ENCODE measurements at places on chromosomes 13 and 19.

DNA sequence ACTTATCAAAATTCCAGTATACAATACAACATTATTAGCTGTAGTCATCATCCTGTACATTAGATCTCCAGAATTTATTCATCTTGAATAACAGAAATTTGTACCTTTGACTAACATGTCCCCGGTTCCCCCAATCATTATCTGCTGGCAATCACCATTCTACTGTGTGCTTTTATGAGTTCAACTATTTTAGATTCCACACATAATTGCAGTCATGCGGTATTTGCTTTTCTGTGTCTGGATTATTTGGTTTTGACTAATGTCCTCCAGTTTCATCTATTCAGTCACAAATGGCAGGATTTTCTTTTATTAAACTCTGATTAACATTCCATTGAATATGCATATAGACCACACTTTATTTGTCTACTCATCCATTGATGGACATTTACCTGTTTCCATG, 530.7 kb upstream of the SLITRK1 start:
- no peak for DNase-seq

GRCh38 chr19:12825254-12826131, 8.9 kb downstream of the RTBDN start:
- DNase-seq = peak; percentile 53

DNA sequence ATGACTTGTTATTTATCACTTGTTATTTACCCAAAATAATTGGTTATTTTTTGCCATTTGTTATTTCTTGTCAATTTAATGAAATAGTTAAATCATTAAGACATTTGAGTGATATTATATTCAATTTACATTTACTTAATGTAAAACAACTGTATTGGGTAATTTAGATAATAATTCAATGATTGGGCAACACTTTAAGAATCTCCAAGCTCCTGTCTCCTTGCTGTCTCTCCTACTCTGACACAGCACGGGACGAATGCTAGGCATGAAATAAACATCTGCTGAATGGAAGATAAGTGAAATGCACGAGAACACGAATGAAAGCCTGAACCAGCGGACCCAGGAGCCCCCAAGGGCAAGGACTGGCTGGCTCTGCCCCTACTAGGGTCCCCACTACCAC, 5.7 kb upstream of the PPP6R1 start:
- no peak for DNase-seq

DNA sequence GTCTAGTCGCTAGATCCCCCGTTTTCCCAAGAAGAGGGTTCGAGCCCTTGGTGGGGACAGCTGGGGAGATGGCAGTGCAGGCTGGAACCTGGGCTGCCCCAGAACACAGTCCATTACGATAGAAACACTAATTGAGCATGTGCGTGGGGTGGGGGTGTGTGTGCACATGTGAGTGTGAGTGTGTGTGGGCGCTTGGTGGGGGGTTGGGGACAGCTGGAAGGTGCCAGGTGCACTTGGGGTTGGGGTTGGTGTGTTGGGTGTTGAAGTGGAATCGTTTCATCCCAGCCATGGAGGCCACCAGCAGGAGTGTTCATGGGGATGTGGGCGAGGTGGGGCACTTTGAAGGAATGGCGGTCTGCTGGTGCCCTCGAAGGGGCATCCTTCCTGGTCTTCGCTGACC, 18.1 kb upstream of the NPAS1 start:
- DNase-seq = no peak

DNA sequence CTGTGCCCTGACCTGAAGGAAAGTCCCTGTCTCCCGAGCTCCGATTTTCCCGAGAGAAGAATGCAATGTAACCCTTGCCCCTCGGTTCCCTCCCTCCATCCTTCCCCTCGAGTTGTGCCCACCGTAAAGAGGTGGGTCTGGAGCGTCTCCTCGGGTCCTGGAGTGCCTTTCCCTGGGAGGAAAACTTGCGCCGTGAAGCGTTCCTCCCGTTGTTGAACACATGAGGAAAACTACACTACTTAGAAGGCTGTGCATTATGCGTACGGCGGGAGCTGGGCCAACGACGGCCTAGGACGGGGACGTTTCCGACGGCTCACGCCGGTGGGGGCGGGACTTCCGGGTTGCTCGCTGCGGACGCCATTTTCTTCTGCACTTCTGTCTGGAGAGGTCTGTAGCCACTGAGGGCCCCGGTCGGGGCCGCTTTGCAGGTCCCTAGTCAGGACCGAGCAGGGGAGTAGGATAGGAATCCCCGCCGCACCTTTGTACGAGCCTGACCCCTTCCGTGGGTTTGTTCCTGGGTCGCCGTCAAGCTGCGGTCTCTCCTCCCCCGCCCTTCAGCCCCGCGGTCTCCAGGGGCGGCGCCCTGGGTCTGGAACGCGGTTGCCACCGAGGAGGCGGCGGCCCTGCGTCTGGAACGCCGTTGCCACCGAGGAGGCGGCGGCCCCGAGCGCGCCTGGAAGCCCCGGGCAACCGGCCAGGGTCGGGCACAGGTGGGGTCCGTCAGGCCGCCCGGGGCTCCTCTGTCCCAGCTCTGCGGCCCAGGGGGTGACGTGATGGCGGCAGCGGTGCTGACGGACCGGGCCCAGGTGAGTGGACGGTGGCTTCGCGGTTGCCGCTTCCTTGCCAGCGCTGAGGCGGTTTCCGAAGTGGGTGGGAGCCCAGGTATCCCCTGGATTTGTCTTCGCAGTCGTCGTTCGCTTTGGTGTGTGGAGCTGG, at the start of gene ZNF264:
TSS of gene ZNF264 (plus strand) at position 360 of the 936 bp plus-strand sequence. CDS start at position 774, 414 bp downstream.
- DNase-seq = peak; percentile 93

GRCh38 chr19:14941189-14941588, at the start of gene OR7C2:
Gene OR7C2, plus strand, starts transcription at chr19:14941489. Its CDS starts 0 bp downstream, at chr19:14941489.
- DNase-seq = no peak

DNA sequence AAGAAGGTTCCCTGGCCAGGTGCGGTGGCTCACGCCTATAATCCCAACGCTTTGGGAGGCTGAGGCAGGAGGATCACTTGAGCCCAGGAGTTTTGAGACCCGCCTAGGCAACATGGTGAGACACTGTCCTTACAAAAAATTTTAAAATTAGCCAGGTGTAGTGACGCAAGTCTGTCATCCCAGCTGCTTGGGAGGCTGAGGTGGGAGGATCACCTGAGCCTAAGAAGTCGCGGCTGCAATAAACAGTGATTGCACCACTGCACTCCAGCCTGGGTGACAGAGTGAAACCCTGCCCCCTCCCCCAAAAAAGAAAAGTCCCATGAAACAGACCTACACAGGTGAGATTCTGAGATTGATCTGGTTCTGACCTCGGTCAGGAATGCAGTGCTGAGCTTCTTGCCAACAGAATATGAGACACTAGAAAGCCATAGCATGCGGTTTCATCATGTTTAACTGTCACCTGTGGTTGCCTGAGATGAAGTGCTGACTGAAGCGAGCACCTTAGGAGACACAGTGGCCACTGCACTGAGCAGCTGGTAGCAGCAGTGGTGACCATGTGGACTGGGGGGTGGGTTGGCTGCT, 2.0 kb upstream of the A1BG start:
- DNase-seq = no peak

DNA sequence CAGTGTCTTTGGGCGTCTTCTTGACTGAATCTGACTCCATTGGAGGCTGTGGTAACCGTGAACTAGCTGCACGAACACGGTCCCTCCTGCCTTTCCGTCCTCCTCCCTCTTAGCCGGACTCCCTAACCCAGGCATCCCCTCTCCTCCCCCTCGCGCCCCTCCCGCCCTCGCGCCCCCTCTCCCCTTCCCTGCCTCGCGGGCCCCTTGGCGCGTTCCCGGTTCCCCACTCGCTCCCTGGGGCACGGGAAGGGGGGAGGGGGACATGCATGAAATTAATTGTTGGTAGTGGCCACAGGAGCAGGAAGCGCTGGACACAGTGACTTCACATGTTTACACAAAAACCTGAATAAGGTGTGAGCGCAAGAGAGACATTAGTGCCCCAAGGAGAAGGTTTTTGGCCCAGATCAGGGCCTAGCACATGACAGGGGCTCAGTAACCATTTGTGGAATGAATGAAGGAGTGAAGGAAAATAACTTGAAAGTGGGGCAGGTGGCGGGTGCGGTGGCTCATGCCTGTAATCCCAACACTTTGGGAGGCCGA, 279 bp downstream of the DMRTC2 start:
- DNase-seq = no peak

DNA sequence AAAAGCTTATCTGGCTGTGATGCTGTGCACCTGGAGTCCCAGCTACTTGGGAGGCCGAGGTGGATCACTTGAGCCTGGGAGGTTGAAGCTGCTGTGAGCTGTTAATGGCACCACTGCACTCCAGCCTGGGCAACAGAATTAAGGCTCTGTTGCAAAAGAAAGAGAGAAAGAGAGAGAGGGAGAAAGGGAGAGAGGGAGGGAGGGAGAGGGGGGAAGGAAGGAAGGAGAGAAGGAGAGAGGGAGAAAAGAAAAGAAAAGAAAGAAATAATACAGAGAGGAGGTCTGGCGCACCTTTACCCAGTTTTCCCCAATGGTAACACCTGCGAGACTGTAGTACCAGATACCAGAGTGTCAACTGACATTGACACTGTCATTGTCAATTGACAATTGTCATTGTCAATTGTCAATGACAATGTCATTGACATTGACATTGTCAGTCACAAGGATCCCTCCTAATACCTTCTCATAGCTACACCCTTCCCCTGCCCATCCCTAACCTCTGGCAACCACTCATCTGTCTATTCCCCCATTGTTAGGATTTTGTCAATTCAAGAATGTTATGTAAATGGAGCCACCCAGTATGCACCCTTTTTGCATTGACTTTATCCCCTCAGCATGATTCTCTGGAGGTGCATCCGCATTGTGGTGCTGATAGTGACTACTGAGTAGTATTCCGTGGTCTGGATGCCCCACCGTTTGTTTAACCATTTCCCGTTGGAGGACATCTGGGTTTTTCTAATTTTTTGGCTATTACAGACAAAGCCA, 21.3 kb downstream of the PAK4 start:
- DNase-seq = no peak

- DNase-seq = no peak
Observed at GRCh38 chr13:98212763-98213162, 35.7 kb upstream of the RNF113B start.

DNA sequence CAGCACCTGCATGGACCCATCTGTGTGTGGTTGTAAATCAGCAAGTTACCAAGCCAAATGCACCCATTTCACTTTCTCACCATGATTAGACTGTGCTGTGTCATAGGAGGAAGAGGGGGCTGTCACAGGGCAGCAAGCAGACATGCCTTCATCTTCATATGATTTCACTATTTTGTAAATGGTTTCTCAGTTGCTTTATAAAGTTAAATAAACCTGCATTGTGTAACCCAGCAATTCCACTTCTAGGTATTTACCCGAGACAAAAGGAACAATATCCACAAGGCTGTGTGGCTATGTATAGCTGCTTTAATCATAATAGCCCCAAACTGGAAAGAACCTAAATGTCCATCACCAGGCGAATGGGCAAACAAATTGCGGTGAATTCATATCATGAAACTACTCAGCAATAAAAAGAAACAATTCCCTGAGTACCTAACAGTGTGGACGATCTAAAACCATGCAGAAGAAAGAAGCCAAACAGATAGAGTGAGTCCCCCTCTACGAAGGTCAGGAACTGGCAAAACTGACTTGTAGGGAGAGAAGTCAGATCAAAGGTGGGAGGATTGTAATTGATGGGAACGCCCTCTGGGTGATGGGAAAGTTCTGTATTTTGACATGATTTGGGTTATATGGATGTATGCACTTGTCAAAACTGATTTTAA, 185.4 kb downstream of the COL4A1 start:
- DNase-seq = no peak

- DNase-seq = no peak
Observed at GRCh38 chr13:70098669-70099068, 9.0 kb upstream of the ATXN8OS start.

DNA sequence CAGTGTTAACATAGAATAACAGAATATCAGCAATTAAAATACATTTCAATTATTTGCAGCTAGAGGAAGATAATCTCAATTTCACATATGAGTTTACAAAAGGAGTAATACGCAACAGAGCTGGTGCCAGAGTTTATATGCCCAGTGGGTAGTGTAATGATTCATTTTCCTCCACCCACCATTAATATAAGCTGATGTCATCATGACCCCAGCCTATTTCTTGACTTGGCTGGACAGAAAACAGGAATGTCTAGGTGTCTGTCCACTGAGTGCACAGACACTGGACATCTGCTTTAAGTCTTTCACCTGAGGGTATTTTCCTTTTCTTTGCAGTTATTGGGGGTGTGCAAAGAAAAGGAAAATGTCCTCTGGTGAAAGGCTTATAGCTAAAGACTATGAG, 335.5 kb downstream of the TBC1D4 start:
- no peak for DNase-seq

- no peak for DNase-seq
Observed at GRCh38 chr13:94006296-94006695, 473.2 kb downstream of the DCT start.

- DNase-seq = no peak
Observed at GRCh38 chr19:3950871-3951861, 18.3 kb downstream of the NMRK2 start.

GRCh38 chr13:58960888-58961287, 1202.8 kb downstream of the DIAPH3 start:
- DNase-seq = no peak

DNA sequence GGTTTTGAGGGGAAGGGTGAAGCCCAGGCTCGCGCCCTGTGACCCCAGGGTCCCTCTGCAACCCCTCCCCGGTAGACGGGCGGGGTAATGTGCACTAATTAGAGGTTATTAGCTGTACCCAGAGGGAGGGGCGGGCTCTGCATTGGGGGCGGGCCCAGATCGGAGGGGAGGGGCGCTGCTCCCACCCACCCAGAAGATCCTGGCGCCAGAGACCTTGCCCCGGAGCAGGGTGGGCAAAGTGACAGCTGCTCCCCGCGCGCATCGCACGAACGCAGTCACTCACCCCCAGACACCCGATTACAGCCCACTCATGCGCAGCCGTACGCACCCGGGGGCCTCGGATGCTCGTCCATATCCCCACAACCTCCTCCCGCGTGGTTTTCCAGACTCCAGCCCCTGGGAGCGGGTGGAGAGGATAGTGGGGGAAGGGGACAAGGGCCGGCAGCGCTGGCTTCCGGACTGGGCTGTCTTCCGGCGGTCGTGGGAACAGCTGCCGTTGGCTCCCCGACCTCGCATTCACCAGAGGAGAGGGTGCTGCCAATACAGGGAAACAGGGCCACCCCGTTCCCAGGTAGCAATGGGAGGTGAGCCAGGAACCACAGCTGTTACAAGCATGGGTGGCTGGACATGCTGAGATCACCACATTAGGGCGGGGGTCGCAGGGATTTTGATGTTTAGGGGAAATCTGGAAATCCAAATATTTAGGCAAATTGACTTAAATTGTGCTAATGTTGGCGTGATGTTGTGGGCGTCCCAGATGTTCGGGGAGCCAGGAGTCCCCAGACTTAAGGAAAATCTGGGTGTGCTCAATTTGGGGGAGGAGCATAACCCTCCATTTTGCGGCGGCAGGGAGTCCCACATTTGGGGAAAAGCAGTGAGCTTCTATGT, 2.9 kb upstream of the HOOK2 start:
- DNase-seq = peak; percentile 64

DNA sequence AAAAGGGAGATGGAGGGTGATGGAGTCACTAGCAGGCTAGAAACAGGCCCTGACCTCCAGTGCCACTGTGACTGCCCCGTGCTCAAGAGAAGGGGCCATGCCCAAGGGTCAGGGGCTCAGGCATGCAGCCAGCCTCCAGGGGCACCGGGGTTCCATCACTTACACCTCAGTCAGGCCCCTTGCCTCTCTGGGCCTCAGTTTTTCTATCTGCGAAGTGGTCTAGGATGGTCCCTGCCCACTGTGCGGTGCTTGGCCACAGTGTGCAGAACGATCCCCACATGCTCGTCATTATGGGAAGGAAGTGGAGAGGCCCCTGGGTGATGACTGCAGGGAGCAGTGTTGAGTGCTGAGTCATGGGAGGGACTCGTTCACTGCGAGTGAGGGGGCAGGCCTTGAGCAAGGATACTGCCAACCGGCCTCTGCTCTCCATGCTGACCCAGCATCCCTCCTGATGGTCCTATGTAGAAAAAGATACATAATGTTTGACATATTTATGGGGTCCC, 23.1 kb downstream of the TMED1 start:
- peak; percentile 48 for DNase-seq
